ENCODE measurements at places on chromosomes 1 and 21.

- no peak for DNase-seq
These were observed 8.0 kb downstream of the ALPL start for GRCh38 chr1:21517161-21517589.

- DNase-seq: no peak
These were observed 105.9 kb downstream of the KCNK2 start for GRCh38 chr1:215188302-215188950.

DNA sequence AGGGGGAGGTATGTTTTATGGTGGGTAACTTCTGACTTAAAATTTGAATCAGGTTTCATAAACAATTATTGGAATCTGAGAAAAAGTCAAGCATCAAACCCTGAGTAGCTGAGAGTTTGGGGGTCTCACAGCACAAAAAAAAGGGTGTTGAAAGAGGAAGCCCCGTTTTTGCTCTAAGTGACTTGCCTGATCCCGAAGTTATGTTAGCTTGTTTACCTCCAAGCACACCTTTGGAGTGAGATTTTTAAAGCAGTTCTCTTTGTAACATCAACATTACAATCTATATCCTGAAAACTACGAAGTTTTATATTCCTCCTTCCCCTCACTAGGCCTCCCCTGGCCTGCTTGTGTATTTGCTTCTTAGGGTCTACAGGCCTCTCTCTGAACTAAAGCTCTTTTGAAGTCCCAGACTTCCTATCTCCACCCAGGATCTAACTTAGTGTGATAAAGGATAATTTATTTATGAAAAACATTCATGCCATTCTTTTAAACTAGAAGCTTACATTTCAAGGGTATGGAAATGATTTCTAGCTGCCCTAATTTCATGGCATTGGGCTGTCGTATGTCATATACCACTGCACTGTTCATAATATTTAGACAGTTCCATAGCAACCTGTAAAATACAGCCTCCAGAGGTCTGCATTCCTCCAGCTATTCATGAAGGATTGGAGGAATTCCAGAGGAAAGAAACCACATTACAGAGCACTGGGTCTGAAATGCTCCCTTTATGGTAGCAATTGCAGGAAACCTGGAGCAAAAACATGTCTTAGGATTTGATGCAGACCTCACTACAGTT, 36.1 kb upstream of the RGS1 start:
- no peak for DNase-seq

- no peak for DNase-seq
These were observed 208.7 kb downstream of the SIPA1L2 start for GRCh38 chr1:232421143-232421796.

- DNase-seq: no peak
These were observed 27.6 kb downstream of the SKI start for GRCh38 chr1:2255420-2256369.

GRCh38 chr1:26861286-26861701, 1.7 kb upstream of the SFN start:
- no peak for DNase-seq

DNA sequence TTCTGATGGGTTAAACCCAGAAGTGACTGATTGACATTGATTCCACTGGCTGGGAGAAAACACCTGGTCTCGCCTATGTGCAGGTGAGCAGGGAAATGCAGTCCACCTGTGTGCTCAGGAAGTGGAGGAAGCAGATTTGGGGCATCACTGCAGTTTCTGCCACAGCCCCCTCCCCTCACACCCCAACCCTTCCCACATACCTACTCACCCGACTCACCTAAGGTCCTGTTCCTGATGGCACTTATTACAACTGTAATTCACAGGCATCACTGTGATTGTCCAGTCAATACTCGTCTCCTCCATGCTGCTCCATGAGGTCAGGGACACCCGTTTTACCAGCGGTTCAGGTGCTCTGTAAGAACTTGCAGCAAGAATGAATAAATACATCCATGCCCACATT, 68.5 kb downstream of the PCP4 start:
- DNase-seq: no peak

- no peak for DNase-seq
These were observed 55.2 kb upstream of the PALMD start for GRCh38 chr1:99590578-99591209.

DNA sequence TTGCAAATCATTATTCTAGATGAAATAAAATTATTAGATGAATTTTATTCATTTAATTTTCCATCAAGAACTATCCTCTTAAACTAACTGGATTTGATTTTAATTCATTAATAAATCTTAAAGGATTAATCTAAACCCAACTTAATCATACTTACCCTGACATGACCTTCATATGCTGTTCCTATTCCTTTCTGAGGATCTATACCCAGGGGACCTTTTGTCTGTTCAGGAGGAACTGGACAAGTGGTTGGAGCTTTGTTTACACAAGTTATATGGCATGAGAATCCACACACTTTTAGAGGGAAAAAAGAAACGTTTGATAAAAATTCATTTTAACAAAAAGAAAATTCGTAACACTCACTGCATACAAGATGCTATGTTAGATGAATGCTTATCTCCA, 95.2 kb downstream of the COQ8A start:
- no peak for DNase-seq

- DNase-seq: no peak
These were observed 102.6 kb downstream of the PDE9A start for GRCh38 chr21:42755766-42756579.

DNA sequence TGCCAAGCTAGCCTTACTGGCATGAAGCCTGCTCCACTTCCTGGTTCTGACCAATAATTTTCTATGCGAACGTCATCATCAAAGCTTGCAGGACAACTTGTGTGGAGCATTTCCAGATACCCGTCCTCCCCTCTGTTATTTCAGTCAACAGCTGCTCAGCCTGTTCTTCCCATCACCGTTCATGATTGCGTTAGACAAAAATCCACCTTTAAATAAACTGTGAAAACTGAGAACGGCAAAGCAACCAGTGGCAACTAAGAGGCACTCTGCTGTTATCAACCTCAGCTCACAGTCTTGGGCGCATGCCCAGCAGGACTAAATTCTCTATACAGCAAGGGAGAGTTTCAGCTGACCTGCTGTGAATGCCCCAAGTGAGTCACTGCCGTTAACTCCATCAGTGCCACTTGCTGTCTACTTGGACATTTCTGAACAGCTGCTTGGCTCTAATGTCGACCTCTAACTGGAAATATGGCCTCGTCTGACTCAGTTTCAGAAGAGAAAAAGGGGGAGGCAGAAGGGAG, 207.4 kb upstream of the RUNX1 start:
- no peak for DNase-seq

DNA sequence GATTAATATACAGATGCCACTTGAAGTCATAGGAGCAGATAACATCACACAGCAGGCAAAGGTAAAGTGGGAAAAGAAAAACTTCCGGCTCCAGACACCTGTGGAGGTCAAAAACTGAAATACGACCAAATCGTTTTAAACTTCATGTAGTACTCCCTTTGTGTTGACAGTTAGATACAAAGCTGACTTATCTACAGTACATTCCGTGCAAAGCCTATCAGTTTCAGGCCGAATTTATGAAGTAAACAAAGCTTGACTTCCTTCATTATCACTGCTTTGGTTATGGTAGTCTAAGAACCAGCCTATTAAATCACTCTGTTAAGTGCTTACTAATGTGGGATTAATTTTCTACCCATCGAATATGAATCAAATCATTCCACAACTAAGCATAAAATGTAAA, 156.3 kb downstream of the SMYD3 start:
- no peak for DNase-seq

DNA sequence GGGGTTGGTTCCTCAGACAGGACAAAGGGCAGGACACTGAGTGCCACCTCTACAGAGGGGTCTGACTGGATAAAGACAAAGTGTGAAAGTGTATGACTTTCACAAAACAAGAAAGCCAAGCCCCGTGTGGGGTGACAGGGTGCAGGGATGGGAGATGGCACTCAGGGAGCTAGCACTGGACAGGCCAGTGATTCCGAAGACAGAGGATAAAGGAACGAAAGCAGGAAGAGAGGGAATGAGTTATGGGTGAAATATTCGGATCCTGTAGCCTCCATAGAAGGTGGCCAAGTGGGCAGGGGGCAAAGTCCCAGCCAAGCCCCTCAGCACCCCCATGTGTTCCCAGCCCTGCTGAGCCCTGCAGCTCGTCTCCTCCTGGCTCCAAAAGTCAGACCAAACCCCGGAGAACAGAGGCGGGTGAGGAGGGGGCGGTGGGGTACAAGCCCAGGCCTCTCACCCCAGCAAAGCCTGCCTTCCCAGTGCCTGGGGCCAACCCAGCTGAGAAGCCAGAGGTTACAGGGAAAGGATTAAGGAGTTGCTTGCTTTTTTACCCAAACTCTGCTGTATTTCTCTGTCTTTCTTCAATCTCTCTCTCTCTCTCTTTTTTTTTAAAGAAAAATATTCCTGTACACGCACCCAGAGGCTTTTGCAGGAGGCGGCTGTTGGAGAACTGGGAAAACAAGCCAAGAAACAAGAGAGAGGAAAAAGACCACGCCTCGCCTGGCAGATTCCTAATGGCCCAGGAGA, 14.0 kb upstream of the WASF2 start:
- DNase-seq: no peak

GRCh38 chr1:53706356-53706755, 32.6 kb downstream of the GLIS1 start:
- no peak for DNase-seq

GRCh38 chr1:4108758-4109627, 208.9 kb upstream of the C1orf174 start:
- DNase-seq: no peak

GRCh38 chr21:30048570-30048969, 108.8 kb upstream of the GRIK1 start:
- no peak for DNase-seq

DNA sequence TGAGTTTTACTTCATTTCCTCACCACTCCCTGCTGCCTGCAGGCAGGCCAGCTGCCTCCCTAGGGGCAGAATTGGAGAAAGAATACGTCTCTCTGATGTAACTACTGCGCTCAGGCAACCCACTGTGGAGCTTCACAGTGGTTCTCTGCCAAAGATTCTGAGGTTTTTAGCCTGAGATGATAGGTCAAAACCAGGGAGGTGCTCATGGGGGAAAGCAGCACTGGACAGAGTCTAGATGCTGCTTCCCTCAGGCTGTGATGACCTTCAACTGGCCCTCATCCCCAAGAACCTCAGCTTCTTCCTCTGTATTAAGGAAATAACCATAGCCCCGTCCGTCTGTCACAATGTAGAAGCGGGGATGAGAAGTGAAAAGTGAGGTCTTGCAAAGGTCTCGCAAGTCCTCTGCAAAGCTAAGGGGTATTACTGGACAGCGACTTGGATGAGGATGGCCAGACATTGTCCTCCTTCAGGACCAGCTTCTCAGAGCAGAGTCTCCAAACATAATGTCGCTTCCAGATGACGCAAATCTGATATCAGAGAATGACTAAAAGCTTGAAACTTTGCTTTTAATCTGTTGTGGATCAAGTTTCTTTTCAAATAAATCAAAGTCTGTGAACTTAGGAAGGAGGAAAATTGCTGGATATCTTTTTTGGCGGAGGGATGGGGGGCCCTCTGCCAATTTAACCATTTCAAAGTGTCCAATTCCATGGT, 65.9 kb upstream of the ATP5PO start:
- DNase-seq: no peak

GRCh38 chr1:94783342-94784189, 36.6 kb upstream of the SLC44A3 start:
- DNase-seq: no peak

GRCh38 chr1:46549697-46550681, 1.5 kb downstream of the KNCN start:
- no peak for DNase-seq

GRCh38 chr1:33327587-33328325, 6.9 kb upstream of the A3GALT2 start:
- no peak for DNase-seq

GRCh38 chr1:27568300-27569087, 35.5 kb downstream of the AHDC1 start:
- peak; percentile 52 for DNase-seq

DNA sequence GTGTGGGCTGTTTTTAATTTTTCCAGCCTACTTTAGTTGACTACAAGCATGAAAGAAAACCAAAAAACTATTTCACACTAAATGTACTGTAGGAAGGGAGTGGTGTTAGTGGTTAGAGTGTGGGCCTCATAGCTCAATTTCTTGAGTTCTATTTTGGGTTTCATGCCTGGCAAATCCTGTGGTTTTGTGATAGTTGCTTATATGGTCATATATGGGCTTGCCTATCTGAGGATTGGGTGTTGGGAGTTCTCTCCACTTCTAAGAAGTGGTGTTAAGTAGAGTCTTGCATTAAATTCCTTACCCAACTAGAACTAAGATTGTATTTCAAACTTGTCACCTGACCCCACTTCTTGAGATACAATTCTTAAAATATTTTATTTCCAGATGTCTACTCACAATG, 37.8 kb upstream of the COL11A1 start:
- DNase-seq: no peak

- no peak for DNase-seq
These were observed 725 bp downstream of the MT1HL1 start for GRCh38 chr1:237003516-237003915.

DNA sequence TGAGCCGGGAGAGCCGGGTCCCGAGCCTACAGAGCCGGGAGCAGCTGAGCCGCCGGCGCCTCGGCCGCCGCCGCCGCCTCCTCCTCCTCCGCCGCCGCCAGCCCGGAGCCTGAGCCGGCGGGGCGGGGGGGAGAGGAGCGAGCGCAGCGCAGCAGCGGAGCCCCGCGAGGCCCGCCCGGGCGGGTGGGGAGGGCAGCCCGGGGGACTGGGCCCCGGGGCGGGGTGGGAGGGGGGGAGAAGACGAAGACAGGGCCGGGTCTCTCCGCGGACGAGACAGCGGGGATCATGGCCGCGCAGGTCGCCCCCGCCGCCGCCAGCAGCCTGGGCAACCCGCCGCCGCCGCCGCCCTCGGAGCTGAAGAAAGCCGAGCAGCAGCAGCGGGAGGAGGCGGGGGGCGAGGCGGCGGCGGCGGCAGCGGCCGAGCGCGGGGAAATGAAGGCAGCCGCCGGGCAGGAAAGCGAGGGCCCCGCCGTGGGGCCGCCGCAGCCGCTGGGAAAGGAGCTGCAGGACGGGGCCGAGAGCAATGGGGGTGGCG, 371 bp downstream of the ARID1A start:
- no peak for DNase-seq

DNA sequence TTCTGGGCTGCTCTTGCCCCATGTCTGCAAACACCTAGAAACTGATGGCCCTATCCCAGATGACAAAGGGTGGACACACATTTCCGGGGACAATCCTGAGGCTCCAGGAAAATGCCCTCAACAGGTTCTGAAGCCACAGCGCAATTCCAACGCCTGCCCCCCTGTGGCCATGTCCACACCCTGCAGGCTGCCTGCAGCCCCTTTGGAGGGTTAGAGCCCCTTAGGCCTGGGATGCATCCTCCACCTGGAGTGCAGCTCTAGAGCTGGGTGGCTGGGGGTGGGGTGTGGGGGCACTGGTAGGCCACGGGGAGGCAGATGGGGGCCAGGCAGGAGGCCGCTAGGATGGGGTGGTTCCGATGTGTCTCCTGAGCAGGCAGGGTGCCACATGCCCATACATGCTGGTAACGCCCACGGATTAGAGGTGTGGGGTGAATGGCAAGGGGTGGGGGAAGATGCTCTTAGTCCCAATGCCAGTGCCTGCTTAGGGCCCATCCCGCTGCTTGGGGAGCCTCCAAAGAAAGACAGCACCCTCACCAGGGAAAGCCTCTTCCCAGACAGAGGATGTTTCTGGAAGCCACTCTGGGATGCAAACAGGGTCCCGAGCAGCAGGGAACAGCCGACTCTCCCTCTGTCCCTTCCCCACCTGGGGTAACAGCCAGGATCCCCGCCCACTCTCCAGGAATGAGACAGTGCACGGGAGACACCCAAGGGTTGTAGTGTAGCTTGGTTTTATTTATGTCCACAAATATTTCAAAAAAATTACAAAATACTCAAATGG, 34.0 kb downstream of the SLC45A1 start:
- DNase-seq: no peak

All from cortex of kidney (tissue), 1 donor.